ENCODE measurements at places on chromosomes 12 and 14. TPM values are rescaled to one million over a fixed set of nuclear protein-coding genes. Genes with fewer than 3 reads are reported as not detected.
A peak's percentile ranks its signal among the peaks of the same experiment; 100 is the strongest.

DNA sequence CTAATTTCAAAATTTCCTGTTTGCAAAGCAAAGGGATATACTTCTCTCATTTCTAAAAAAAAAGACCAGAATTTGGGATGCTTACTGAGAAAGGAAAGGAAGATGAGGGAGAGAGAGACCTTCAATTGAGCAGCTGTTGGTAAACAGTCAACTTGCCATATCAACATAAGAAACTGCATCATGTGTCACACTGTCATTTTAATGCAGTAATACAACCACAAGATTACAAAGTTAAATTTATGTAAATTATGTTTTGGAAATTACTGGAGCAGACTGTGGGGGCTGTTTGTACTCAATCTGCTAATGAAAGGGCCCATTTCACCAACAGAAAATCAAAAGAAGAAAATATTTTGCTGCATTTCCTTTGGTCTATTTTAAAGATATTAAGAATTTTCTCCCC lies 370.4 kb upstream of the TMPO start:
- no peaks in the 10 kb centered on the region for H3K27me3 ChIP-seq
- H3K4me1 ChIP-seq: no peaks in the 10 kb centered on the region
- DNase-seq: no peak
- no peaks in the 10 kb centered on the region for H3K36me3 ChIP-seq
- H3K27ac ChIP-seq: no peak overlapping the region
- no peak overlapping the region for H3K4me3 ChIP-seq

The SLC25A47 gene
- total RNA-seq: 1.0 TPM

GRCh38 chr12:89863493-89863938 lies 154.9 kb upstream of the ATP2B1 start:
- no peak overlapping the region for H3K27ac ChIP-seq
- no peaks in the 10 kb centered on the region for H3K4me1 ChIP-seq
- no peak for DNase-seq
- no peaks in the 10 kb centered on the region for H3K27me3 ChIP-seq
- H3K4me3 ChIP-seq: no peak overlapping the region

The PIK3C2G gene
- total RNA-seq: not detected

DNA sequence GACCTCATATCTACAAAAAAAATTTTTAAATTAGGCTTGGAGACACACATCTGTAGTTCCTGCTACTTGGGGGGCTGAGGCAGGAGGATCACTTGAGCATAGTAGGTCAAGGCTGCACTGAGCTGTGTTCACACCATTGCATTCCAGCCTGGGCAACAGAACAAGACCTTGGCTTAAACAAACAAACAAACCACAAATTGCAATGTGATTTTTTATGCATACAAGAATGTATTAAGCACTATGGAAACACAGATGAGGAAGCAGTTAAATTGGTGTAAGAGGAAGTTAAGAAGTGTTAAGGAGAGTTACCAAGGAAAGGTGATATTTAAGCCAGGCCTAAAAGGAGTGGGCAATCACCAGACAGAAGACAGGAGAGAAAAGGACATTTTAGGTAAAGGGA lies 83.6 kb upstream of the HECTD1 start:
- DNase-seq: no peak
- H3K4me3 ChIP-seq: no peak overlapping the region
- H3K4me1 ChIP-seq: peaks cover 22% of the 10 kb centered on the region

The SERPINA12 gene
- not detected for total RNA-seq

GRCh38 chr12:7879246-7879645 lies 6.5 kb upstream of the SLC2A14 start:
- no peaks in the 10 kb centered on the region for H3K36me3 ChIP-seq
- H3K27me3 ChIP-seq: no peaks in the 10 kb centered on the region
- H3K4me1 ChIP-seq: peaks cover 42% of the 10 kb centered on the region
- peak overlapping the region; percentile 46 for H3K27ac ChIP-seq

GRCh38 chr12:77968571-77968970 lies 137.9 kb downstream of the NAV3 start:
- DNase-seq: no peak
- H3K27ac ChIP-seq: no peak overlapping the region
- no peaks in the 10 kb centered on the region for H3K36me3 ChIP-seq
- no peaks in the 10 kb centered on the region for H3K4me1 ChIP-seq
- H3K27me3 ChIP-seq: no peaks in the 10 kb centered on the region

DNA sequence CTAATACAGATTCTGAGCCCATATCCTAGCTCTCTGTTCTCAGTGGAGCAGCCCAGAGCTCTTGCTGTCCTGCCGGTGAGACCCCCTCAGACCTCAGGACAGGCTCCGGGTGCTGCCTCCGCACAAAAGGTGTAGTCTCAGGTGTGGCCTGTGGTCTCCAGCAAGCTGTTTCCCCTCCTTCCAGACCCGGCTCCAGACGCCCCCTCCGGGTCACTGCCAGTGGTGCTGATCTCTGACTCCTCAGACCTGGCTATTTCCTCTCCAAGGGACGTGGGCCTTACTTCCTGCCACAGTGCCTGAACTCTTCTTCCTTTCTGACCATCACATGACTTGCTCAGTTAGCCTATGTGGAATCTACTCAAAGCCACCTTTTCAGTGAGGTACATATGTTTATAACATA lies 337.5 kb downstream of the GLT1D1 start:
- H3K4me3 ChIP-seq: no peak overlapping the region
- no peaks in the 10 kb centered on the region for H3K36me3 ChIP-seq
- H3K4me1 ChIP-seq: no peaks in the 10 kb centered on the region
- no peak for DNase-seq

- no peak for DNase-seq
- no peaks in the 10 kb centered on the region for H3K36me3 ChIP-seq
- no peak overlapping the region for H3K4me3 ChIP-seq
- H3K27me3 ChIP-seq: no peaks in the 10 kb centered on the region
- H3K4me1 ChIP-seq: peaks cover 20% of the 10 kb centered on the region
- H3K27ac ChIP-seq: no peak overlapping the region
These were observed 3.5 kb downstream of the KICS2 start for GRCh38 chr12:64218597-64218996.

The C12orf43 gene
- 11.1 TPM for total RNA-seq

GRCh38 chr12:632102-632696 lies 31.0 kb downstream of the NINJ2 start:
- DNase-seq: peak; percentile 93
- H3K4me1 ChIP-seq: peaks cover 56% of the 10 kb centered on the region
- H3K27me3 ChIP-seq: no peaks in the 10 kb centered on the region
- peak overlapping the region; percentile 52 for H3K4me3 ChIP-seq
- H3K36me3 ChIP-seq: no peaks in the 10 kb centered on the region

DNA sequence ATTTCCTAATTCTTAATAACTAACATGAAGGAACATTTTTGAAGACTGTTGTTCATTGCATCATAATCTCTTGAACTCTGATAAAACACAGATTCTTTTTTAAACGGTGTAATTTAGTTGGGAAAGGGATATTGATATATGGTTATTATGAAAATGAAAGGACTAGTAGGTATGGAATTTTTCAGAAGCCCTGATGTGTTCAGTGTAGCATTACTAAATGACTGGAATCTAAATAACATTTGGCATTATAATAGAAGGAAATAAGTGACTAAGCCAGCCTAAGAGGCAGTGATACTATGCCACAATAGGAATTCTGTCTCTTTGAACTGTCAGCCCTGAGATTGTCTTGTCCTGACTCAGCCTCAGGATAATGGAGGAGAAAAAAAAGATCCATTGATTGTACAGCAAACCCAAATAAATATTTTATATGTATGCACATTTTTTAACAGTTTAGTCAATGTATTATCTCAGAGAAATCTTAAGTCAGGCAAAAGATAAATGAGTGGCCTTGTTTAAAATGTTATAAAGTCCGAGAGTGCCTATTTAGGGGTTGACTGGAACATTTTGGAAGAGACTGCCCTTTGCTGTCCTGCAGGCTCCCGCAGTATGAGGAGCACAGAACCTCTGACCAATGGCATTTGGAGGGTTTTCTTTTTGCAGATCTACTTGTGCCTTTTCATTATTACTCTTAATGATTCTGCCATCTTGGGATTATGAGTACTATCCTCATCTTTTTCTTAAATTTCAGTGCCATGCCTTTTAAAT lies 271.2 kb downstream of the EGLN3 start:
- DNase-seq: no peak
- no peaks in the 10 kb centered on the region for H3K27me3 ChIP-seq
- H3K27ac ChIP-seq: no peak overlapping the region
- H3K4me3 ChIP-seq: no peak overlapping the region
- H3K36me3 ChIP-seq: no peaks in the 10 kb centered on the region
- no peaks in the 10 kb centered on the region for H3K4me1 ChIP-seq

DNA sequence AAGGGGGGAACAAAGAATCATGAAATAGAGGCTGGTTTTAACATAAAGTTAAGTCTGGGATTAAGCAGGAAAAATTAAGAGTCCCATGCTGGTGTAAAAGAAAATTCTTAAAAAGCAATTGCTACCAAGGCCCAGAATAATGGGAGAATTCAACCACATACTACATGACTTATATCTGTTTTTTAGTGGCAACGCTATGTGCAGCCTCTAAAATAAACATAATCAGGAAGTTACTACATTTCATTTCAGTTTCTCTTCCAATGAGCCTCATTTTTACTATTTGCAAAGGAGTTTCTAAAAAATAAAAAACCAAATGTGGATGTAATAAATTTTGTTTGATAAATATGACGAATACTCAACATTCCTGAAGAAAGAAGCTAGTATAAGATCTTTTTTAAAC lies 58.1 kb downstream of the CPNE8 start:
- H3K27ac ChIP-seq: no peak overlapping the region
- H3K4me1 ChIP-seq: no peaks in the 10 kb centered on the region
- no peaks in the 10 kb centered on the region for H3K27me3 ChIP-seq
- DNase-seq: no peak

GRCh38 chr12:694734-695503 lies 31.7 kb upstream of the NINJ2 start:
- peak overlapping the region; percentile 22 for H3K4me3 ChIP-seq
- peaks cover 39% of the 10 kb centered on the region for H3K4me1 ChIP-seq
- no peaks in the 10 kb centered on the region for H3K36me3 ChIP-seq
- peaks cover 3% of the 10 kb centered on the region for H3K27me3 ChIP-seq

DNA sequence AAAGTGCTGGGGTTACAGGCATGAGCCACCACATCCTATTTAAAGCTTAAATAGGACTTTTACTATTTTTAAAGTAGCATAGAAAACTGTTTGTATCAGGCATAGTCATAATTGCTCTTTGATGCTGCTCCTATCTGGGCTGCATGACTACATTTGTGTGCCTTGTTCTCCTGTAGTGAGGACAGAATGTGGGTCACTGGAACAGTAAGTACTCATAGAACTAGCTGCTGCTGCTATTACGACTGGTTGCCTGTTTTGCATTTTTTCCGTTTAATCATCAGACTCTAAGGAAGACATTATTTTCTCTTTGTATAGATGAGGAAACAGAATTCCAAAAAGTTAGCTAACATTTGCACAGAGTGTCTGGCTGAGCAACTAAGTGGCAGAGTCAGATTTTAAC lies 42.8 kb downstream of the ZC3H14 start:
- H3K27me3 ChIP-seq: no peaks in the 10 kb centered on the region
- H3K36me3 ChIP-seq: peaks cover 26% of the 10 kb centered on the region
- no peak overlapping the region for H3K4me3 ChIP-seq

- peak overlapping the region; percentile 33 for H3K27ac ChIP-seq
- H3K4me3 ChIP-seq: no peak overlapping the region
- peaks cover 23% of the 10 kb centered on the region for H3K4me1 ChIP-seq
These were observed 59.5 kb downstream of the SCARB1 start for GRCh38 chr12:124804011-124804621.

The PZP gene
- total RNA-seq: 0.89 TPM

DNA sequence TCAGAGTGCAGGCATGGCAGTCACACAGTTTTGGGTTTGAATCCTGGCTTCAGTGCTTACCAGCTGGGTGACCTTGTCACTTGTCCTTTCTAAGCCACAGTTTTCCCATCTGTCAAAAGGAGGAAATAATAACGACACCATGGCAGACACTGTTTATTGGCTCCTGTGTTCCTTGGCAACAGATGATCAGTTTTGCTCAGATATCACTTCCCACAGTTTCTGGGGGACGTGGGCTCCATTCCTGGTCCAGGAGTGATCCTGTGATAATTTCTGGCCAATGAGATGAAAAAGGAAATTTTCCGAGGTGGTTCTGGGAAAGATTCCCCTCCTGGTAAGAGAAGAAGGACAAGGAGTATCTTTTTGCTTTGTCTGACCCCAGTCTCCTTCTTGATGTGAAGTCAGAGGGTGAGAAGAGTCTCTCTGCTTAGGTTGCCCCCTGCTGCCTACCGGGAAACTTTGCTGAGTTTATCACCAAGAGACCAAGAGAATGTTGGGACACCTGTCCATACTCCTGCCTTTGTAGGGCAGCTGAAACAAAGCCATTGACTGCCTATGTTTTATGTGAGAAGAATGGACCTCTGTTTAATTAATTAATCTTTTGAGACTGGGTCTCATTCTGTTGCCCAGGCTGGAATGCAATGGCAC lies 178.9 kb upstream of the NRXN3 start:
- no peaks in the 10 kb centered on the region for H3K36me3 ChIP-seq
- peak; percentile 7 for DNase-seq

GRCh38 chr12:112590281-112590680 lies 171.5 kb downstream of the PTPN11 start:
- no peaks in the 10 kb centered on the region for H3K36me3 ChIP-seq
- no peak overlapping the region for H3K27ac ChIP-seq
- H3K4me1 ChIP-seq: peaks cover 11% of the 10 kb centered on the region

- no peaks in the 10 kb centered on the region for H3K4me1 ChIP-seq
- H3K27ac ChIP-seq: no peak overlapping the region
- no peak for DNase-seq
- no peaks in the 10 kb centered on the region for H3K36me3 ChIP-seq
These were observed 70.3 kb downstream of the COX16 start for GRCh38 chr14:70289138-70289537.

DNA sequence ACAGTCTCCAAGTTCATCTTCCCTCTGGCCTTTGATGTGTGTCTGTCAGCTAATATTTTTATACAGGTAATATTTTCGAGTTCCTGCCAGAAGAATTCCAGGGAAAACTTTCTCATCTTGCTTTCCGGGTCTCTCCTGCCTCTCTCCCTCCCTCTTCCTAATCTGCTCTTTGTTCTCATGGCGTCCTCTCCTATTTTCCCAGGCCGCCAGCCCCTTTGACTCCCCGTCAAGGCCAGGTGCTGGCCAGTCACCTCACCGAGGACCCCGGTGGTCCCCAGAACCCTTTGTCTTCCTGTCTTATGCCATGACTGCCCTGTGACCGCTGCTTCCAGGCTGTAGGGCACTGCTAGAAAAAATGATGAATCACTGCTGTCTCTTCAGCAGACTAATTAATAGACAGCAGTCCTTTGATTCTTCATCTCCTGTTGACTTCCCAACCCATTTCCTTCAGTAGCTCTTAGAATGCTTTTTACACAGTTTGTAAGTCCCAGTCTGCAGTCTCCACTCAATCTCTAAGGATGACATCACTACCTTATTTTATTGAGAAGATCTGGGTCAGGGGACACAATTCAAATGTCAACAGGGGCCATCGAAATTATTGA lies 40.7 kb downstream of the PPFIBP1 start:
- no peak overlapping the region for H3K4me3 ChIP-seq
- H3K36me3 ChIP-seq: no peaks in the 10 kb centered on the region
- H3K27ac ChIP-seq: no peak overlapping the region

GRCh38 chr12:43763769-43764168 lies 5.0 kb downstream of the IRAK4 start:
- no peak overlapping the region for H3K27ac ChIP-seq
- DNase-seq: no peak
- H3K4me3 ChIP-seq: no peak overlapping the region
- H3K36me3 ChIP-seq: no peaks in the 10 kb centered on the region

The FAM181A gene
- 1.1 TPM for total RNA-seq

GRCh38 chr12:57865084-57865751 lies 18.7 kb upstream of the CTDSP2 start:
- DNase-seq: no peak
- H3K27me3 ChIP-seq: peaks cover 65% of the 10 kb centered on the region
- H3K4me3 ChIP-seq: peak overlapping the region; percentile 59
- peaks cover 15% of the 10 kb centered on the region for H3K4me1 ChIP-seq

GRCh38 chr12:76032043-76032981 lies 736 bp upstream of the PHLDA1 start:
- H3K36me3 ChIP-seq: no peaks in the 10 kb centered on the region
- H3K4me3 ChIP-seq: peak overlapping the region; percentile 83

Measured in HepG2 (cell line).